ENCODE measurements at places on chromosomes 7 and 10. TPM values are rescaled to one million over a fixed set of nuclear protein-coding genes. Genes with fewer than 3 reads are reported as not detected.

DNA sequence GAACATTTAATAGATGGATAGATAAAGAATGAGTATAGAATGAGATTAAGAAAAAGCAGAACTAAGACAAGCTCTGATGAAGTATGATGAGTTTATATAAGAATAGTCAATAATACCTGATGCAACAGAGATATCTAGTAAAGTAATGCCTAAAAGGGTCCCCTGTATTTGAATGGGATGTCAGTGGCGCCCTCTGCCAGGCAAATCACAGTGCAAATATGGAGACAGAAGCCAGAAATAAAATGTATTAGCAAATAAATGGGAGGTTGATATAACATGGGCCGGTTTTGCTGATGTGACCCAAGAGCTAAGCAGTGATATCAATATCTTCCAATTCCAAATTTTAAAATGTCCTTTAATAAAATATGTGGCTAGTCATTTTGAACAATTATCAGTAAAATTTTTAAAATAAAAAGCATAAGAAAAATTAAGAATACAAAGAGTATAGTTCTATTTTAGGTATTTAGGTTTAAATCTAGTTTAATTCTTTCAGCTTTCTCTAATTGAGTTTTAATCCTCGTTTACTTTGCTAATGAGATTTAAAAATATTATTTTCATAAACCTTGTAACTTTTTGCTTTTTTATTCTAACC is 62.6 kb downstream of the ADK start:
- no peak for DNase-seq

Gene INSYN2A
- total RNA-seq: 0.33 TPM

GRCh38 chr10:110009736-110010475 is 2.1 kb downstream of the ADD3 start:
- no peak for DNase-seq

GRCh38 chr7:127366680-127367079 is 25.8 kb downstream of the ZNF800 start:
- DNase-seq: no peak

- DNase-seq: no peak
Observed at GRCh38 chr10:78397786-78398185, 364.1 kb downstream of the RPS24 start.

Gene CHPF2
- total RNA-seq: 36.3 TPM

DNA sequence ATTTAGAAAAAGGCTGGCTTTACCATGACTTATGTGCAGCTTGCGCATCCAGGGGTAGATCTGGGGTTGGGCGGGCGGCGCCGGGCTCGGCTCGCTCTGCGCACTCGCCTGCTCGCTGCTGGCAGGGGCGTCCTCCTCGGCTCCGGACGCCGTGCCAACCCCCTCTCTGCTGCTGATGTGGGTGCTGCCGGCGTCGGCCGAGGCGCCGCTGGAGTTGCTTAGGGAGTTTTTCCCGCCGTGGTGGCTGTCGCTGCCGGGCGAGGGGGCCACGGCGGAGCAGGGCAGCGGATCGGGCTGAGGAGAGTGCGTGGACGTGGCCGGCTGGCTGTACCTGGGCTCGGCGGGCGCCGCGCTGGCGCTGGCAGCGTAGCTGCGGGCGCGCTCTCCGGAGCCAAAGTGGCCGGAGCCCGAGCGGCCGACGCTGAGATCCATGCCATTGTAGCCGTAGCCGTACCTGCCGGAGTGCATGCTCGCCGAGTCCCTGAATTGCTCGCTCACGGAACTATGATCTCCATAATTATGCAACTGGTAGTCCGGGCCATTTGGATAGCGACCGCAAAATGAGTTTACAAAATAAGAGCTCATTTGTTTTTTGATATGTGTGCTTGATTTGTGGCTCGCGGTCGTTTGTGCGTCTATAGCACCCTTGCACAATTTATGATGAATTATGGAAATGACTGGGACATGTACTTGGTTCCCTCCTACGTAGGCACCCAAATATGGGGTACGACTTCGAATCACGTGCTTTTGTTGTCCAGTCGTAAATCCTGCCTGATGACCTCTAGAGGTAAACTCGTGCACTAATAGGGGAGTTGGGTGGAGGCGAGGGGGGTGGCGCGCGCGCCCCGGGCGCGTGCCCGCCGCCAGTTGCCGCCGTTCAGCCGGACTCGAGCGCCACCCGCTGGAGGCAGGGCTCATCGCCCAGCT is at the start of gene HOXA5:
Gene HOXA5 (minus strand): TSS at position 659 of the 927 bp plus-strand sequence. CDS start 74 bp downstream, at position 585.
- DNase-seq: peak; percentile 90

Gene SPDYE5
- total RNA-seq: not detected

- peak; percentile 61 for DNase-seq
Observed at GRCh38 chr7:74202841-74203556, 6.8 kb upstream of the LAT2 start.

DNA sequence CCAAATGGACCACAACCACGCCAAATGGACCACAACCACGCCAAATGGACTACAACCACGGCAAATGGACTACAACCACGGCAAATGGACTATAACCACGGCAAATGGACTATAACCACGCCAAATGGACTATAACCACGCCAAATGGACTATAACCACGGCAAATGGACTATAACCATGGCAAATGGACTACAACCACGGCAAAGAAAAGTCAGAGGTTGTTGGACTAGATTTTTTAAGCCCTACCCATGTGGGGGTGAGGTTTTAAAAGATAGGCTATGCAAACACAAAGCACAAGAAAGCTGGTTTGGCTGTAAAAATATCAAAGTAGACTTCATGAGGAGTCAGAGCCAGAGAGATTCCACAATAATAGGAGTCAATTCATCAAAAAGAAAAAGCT is 55.8 kb downstream of the NCAPG2 start:
- no peak for DNase-seq

Data from sigmoid colon (tissue), 7 donors.